ENCODE measurements at places on chromosomes 1 and 21.

GRCh38 chr1:216903382-216903740 is 180.1 kb upstream of the ESRRG start:
- no peak for DNase-seq

- no peak for DNase-seq
These were observed 35.7 kb downstream of the TNFRSF8 start for GRCh38 chr1:12098786-12099185.

- DNase-seq = peak; percentile 3
These were observed 390.6 kb downstream of the KCTD3 start for GRCh38 chr1:215957663-215958062.

GRCh38 chr1:157119448-157119847 is 18.7 kb downstream of the ETV3 start:
- no peak for DNase-seq

DNA sequence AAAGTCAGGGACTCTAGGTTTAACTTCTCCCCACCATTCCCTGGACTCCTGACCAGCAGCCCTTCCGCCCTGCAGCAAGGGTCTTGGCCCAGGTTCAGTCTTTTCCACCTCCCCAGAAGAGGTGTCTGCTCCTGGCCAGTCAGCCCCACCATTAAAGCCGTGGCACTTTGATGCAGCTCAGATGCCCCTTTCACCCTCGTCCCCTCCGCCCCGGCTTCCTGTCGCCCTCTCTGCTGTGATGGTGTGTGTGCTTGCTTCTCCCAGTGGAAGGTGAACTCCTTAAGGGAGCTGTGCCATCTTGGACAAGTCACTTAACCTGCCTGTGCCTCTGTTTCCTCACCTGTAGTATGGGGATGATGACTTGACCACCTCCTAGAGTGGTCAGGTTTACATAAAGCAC is 17.8 kb upstream of the TTC4 start:
- no peak for DNase-seq

GRCh38 chr1:75440274-75440673 is 170.6 kb downstream of the SLC44A5 start:
- DNase-seq = no peak

DNA sequence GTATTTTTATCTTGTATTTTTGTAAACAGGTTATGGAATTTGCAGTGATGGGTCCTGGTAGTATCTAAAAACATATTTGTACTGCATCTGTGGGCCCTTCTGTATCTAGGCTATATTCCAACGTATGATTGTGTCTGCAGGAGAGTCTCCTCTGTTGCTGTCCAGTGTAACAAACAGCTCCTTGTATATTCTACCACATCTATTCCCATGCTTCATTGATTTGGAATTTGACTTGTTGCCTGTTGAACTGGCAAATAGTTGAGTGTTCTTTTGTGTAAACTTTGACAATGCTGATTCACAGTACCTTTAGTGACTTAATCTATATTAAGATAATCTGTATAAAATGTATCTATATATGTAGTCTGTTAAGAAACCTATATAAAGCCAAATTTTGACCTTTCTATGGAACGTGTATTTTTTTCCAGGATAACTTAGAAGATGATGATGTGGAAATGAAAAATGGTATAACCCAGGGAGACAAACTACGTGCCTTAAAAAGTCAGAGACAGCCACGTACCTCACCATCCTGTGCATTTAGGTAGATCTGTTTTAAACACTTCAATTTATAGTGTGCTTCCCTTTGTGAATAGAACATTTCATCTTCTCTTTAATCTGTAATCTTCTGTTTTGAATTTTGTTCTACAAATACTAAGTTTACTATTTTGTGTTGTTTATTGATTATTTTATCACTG is 43.4 kb upstream of the GPR88 start:
- no peak for DNase-seq

DNA sequence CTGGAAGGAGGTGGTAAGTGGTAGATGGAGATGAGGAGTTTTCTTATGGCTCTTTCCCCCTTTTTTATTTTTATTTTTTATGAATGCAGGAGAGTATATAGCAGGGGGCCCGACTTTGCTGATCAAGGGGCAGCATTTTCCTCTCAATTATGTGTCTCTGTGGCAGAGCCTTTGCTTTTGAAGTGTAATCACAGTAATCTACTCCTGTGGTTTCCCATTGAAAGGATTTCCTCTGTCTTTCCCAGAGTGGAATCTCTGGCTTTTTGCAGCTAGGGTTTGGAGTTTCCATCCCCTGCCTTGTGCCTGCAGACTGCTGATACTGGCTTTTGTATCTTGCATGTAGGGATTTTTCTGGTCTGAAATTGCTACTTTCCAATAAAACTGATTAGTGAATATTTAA is 29.1 kb downstream of the ARID1A start:
- DNase-seq = no peak

DNA sequence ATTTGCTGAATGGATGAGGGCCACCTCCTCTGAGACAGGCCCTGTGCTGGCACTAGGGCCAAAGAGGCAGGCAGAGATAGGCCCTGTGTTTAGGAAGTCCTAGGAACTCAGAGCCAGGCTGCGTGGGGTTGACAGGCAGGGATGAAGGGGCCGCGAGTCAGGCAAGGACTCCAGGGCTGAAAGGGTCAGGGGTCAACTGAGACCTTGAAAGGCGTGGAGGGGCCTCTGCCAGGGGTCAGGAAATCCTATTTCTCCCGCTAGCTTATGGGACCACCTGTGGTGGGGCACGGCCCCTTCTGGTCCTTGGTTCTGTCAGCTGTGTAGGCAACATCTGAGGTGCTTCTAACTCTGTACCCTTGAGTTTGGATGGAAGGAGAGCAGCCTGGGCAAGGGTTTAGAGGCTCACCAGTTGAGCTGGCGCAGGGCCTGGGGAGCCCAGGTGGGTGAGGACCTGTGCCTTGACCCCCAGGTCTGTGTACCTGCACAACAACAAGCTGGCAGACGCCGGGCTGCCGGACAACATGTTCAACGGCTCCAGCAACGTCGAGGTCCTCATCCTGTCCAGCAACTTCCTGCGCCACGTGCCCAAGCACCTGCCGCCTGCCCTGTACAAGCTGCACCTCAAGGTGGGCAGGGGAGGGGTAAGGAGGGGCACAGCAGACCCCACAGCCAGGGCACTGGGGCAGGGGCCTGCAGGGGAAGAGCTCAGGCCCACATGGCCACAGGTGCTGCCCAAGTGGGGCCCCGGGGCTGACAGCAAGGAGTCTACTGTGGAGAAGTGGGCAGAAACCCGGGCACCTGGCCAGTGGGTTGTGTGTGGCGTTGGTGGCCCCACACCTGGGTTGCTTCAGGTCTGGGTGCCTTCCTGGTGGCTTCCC is 14.9 kb downstream of the PODN start:
- no peak for DNase-seq

DNA sequence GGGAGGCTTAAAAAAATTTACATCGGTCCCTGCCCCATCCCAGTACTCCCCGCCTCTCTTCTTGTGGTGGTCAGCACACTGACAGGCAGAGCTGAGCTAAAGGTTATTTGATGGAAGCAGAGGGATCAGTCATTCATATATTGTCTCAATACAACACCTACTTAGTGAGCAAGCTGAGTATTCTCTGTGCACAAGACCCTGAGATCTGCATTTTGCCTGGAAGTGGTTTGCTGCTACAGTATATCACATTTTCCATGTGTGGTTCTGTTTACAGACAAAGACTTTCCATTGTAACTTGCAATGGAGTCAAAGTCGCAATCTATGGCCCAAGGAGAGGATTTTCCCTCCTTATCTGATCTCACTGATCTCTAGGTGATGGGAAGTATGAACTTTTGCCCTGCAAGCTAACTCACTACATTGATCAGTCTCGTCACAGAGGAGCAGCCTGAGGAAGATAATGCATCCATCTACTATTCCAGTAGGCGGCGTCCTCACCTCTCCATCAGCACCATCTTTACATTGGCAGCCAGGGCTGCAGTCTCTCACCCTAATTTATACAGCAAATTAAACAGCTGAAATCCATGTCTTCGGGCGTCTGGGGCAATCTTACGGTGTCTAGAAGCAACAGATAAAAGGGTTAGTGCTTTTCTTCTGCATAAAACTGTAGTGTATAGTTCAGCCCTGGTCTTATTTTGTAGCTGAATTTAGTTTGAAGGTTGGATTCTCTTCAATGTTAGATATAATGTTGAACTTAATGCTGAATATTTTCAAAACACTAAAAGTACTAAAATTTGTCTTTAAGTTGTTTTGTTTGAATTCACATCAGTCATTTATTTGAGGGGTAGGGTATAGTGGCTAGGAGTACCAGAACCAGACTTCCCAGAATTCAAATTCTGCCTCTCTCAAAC is 3.2 kb upstream of the TRAF5 start:
- DNase-seq = peak; percentile 85

- no peak for DNase-seq
These were observed 45.5 kb upstream of the AIM2 start for GRCh38 chr1:159122005-159122621.

- DNase-seq = no peak
These were observed 44.6 kb downstream of the SLX9 start for GRCh38 chr21:44984428-44984791.

DNA sequence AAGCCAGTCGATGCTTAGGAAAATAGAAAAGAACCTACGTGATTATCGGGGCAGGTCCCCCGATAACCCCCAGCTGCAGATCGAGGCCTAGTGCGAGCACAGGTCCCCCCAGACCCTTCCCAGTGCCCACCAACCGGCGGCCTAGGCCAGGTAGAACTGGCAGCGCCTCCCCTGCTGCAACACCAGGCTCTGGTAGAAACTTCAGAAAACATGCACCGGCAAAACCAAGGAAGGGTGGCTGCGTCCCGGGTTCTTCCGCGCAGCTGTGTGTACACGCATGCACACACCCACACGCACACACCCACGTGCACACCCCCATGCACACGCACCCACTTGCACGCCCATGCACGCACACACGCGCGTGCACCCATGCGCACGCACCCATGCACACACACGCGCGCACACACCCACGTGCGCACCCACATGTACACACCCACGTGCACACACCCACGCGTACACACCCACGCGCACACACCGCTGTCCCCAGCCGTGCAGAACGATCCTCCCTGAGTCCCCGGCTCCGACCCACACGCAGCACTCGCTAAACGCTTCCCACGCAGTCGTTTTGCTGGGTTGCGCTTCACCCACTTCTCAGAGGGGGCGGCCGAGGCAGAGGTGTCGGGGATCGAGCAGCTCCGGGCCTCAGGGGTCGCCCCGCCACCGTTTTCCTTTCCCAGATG is 5.2 kb downstream of the TSPEAR start:
- DNase-seq = no peak

- DNase-seq = no peak
These were observed 56.0 kb downstream of the KANK4 start for GRCh38 chr1:62263006-62263813.

- DNase-seq = no peak
These were observed 3.2 kb downstream of the SLC6A17 start for GRCh38 chr1:110153407-110153950.

GRCh38 chr1:199038156-199038555 is 399.3 kb downstream of the PTPRC start:
- DNase-seq = peak; percentile 62

DNA sequence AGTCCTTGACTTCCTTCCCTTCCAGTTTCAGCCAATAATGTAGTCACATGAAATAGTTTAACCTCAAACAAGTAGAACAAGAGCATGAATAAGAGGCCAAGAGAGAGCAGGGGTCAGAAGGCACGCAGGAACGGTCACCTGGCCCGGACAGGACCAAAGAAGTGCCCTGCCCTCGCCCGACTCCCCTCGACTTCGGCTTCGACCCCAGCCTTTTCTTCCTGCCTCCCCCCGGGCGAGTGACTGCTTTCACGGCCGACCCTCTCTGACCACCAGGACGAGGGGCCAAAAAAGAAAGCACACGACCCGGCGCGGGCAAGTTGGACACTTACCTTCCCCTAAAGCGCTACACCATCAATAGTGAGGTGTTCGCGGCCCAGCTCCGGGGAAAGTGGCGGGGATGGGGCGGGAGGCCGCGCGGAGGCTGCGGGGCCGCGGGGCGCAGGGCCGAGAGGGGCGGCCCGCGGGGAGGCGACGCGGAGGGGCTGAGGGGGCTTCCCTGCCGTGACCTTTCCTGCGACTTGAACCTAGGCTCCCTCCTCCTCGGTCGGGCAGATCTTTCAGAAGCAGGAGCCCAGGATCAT is 519 bp downstream of the RERE start:
- DNase-seq = peak; percentile 24

Data from spinal cord (tissue), 10 donors.